ENCODE measurements at places on chromosomes 7 and 10.

DNA sequence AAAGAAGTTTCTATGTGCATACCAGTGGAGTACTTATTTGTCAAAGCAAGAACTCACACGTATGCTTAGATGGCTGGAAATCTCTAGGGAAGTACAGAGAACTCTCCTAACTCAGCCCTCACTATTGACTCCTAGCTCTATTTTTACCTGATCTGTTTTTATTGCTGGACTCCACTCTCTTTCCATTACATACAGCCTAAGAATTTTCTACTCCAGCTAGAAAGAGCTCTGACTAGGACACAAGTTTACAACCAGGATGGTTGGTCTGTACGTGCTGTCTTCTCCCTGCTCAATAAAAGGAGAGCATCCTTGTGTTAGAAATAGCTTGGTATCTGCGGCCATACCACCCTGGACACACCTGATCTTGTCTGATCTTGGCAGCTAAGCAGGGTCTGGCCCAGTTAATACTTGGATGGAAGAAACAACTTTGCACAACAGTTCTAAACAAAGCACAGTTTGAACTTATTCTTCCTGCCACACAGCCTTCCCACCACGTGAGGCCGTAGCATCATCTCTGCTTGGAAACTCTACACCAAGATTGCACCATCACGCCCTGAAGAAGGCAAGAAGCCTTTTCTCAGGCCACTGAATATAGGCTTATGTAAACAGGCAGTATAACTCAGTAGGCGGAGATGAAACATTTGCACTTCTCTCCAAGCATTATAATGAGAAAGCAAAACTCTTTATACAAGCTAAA, 50.7 kb downstream of the KCNMA1 start:
- no peak for DNase-seq

- DNase-seq: no peak
Measured at GRCh38 chr10:104387130-104387888, 33.7 kb downstream of the CFAP58 start.

- DNase-seq: no peak
Measured at GRCh38 chr7:45190406-45191165, 33.0 kb downstream of the RAMP3 start.

DNA sequence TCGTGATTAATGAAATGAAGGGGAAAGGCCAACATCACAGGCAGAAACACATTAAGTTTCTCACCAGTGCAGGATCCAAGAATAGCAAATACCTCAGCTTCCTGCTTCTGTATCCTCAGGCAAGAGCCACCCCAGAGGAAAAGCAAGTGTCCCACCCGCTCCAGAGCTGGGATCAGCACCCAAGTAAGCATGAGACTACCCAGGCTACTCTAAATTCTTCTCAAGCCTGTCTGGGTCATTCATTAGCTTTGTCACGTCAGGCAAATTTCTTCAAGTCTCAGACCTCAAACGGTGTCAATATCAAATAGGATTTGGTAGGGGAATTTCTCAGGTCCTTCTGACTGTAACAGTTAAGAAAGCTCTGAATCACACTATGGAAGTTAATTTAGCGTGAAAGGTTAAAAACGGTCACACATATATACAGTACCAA, 59.0 kb downstream of the GNA12 start:
- DNase-seq: no peak

DNA sequence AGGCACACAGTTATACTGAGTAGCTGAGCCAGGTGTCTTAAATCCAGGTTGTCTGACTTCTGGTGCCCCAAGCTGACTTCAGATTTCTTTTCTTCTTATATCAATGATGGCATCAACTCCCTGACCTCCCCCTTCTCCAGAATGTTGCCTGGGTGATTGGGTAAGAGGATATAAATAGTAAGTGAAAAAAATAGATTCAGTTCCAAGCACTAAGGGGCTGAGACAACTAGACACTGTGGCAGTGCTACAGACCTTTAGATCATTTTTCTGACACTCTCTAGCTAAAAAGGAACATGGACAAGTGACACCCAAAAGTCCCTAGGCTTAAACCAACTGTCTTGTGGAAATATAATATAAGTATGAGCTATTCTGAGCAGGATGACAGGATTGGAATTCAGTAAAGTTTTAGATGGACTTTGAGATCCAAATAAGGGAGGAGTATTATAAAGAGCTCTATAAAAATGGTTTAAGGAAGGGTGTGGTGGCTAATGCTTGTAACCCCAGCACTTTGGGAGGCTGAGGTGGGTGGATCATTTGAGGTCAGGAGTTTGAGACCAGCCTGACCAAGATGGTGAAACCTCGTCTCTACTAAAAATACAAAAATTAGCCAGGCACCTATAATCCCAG, 589.1 kb upstream of the GALNT17 start:
- DNase-seq: no peak

- no peak for DNase-seq
Measured at GRCh38 chr10:91856637-91857036, 52.6 kb downstream of the FGFBP3 start.

DNA sequence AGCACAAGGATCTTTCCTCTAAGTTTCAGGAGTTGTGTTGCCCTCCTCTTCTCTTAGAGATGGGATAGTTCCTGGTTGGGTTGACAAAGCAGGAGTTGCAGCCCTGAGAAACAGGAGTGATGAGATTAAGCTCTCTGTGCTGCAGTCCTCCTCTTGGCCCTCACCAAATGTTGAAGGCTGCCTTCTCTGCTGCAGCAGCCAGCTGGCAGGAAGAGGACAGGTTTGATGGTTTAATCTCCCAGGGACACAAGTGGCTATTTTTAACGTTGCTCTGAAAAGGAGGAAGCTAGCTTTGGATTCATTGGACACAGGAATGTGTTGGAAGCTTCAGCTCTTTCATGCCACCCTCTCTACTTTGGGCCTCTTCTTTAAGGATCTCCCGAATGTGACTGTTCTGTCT, 9.4 kb downstream of the STRIP2 start:
- DNase-seq: no peak

GRCh38 chr10:28177944-28178637, 124.8 kb downstream of the MPP7 start:
- peak; percentile 26 for DNase-seq

DNA sequence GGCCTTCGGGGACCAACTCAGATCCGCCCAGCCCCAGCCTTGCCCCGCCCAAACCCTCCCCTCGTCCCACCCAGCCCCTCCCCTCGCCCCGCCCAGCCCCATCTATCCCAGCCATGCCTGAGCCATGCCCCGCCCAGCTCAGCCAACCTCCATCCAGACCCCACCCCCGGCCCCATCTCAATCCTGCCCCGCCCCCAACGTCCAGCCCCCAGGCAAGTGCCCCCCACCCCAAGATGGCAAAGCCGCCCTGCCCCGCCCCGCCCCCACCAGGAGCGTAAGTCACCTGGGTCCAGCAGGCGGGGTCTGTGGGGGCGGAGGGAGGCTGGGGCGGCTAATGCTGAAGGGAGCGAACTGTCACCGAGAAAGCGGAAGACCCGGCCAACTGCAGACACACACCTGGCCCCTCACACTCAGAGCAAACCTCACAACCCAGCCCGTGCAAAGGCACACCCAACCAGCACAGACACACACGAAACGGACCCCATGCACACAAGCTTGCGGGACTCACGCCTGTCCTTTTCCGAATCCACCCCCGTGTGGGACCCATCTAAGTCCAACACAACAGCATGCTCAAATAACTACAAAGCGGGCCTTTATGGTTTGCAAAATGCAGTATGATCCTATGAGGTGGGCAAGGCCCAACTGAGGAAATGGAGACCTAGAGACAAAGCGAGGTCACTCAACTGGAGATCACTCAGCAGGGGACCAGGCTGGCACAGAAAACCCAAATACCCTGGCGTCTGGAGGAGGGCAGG, 11.5 kb upstream of the OGA start:
- peak; percentile 84 for DNase-seq

- no peak for DNase-seq
Measured at GRCh38 chr10:78744491-78745090, 324.2 kb upstream of the ZMIZ1 start.

DNA sequence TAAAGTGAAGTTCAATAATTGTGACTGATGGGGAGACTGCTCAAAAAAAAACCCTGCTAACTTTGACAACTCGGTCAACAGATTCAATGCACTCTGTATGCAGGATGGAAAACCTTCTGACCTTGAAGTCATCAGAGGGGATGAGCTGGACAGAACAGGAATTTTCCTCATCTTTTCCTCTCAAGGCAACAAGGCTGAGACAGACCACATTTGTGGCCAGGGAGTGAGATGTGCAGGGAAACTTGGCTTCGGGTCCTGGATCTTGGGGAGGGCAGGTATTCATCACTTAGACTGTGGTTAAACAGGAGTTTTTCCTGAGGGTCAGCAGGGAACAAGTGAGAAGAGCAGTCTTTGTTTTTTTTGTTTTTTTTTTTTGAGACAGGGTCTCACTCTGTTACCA, 100.6 kb downstream of the BAMBI start:
- no peak for DNase-seq

DNA sequence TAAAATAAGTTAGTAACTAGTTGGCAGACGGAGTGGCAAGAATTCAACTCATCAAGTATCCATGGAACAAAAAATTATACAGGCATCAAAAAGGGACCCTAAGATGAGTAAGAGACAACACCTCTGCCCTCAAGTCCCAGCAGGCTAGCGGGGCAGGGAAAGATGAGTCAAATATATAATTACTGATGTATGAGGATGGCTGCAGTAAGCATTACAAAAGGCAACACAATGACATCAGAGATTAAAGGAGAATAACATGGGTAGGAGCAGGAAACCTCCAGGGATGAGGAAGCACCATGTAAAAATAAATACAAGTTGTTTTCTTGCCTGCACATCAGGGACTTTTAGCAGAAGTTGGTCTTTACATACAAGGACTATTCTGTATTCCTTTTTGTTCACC, 49.4 kb downstream of the SCRN1 start:
- DNase-seq: no peak

All from activated naive CD4-positive, alpha-beta T cell treated with anti-CD3 and anti-CD28 coated beads, Interleukin-2, amount 10 ng/mL, durations not matched to agents 7 days and 5 days (primary cell).